ENCODE measurements at places on chromosomes 4 and X.
A peak's percentile ranks its signal among the peaks of the same experiment; 100 is the strongest.

GRCh38 chrX:22585831-22586230, 313.1 kb downstream of the CBLL2 start:
- no peak for DNase-seq

DNA sequence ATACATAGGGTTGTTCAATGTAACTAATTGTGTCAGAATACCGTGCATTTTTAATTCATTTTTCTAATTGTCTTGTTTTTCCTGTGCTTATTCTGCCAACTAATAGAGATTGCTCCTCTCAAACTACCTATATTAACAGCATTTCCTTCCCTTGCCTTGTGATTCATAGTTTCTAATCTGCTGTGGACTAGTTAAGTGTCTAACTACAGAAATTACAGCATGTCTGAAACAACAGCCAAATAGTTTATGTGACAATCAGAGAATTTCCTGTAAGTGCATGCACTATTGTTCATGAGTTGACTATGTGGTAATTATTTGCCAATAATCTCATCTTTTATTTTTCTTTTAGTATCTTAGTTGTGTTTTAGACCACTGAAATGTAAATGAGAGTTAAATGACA, 4.1 kb upstream of the SEC24B start:
- no peak for DNase-seq

DNA sequence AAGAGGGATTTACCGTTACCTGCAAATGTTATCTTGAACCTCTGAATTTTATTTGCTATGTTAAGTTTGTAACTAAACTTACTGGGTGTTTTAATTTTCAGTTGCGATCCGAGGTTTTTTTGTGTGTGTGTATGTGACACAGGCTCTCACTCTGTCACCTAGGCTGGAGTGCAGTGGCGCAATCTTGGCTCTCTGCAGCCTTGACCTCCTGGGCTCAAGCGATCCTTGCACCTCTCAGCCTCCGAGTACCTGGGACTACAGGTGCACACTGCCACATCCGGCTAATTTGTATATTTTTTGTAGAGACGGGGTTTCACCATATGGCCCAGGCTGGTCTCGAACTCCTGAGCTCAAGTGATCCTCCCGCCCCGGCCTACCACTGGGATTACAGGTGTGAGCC, 18.5 kb downstream of the PDK3 start:
- no peak for DNase-seq

- peak; percentile 26 for DNase-seq
Observed at GRCh38 chr4:108030332-108030731, 40.6 kb downstream of the HADH start.

DNA sequence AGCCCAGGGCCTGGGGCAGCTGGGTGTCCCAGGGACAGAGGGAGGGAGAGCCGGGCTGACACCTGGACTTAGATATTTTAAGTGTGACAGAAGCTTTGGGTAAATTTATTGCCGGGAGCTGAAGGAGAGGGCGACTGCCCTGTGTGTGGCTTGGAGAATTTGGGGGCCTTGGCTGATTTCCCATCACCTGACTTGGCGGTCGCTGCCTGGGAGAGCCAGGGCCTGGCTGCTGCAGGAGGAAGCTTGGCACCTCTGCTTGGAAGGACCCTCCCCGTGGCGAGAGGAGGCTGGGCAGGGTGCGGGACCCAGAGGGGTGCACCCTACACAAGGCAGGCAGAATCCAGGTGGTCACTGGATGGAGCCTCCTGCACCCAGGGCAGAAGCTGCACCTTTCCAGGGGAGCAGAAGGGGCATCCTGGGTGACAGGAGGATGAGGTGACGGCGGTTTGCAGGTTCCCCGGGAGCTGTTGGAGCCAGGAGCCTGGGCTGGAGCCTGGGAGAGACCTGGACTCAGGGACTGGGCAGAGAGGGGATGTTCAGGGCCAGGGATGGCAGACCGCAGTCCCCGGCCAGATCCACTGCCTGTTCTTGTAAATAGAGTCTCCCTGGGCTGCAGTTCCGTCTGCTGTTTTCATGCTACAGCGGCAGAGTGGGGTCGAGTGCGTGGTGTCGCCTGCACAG, 72.0 kb downstream of the RGS12 start:
- no peak for DNase-seq

DNA sequence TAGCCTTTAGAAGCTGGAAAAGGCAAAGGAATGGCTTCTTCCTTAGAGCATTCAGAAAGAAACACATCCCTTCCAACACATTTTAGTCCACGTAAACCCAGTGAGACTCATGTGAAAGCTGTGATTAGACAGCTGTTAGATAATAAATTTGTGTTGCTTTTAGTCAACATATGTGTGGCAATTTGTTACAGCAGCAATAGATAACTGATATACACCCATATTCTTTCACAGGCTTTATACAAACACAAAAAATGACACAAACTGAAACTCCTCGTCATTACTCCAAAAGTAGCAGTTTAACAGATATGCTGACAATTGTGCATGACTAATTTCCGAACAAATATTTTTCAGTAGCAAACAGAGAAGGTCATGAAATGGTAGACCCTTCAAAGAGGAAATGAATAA, 65.3 kb downstream of the ANTXR2 start:
- DNase-seq, result no peak

Measured in substantia nigra (tissue), 51 donors.